ENCODE measurements at places on chromosomes 11 and 22.

DNA sequence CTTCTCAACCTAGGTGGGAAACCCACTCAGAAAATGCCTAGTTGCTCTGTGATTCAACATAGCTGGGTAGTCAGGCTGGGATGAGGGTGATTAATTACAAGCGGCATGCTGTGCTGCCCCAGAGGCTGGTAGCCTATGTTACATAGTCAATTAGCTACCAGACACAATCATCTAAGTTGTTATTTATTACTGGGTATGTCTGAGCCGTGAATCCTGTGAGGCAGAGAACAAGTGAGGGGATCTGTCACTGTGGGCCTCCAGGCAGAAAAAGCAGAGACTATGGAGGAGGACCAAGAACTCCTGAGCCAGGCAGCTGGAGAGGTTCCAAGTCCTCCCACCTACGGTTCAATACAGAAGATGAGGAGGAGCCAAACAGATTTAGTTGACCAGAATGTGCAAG, 186.6 kb upstream of the BDNF start:
- no peak for DNase-seq

DNA sequence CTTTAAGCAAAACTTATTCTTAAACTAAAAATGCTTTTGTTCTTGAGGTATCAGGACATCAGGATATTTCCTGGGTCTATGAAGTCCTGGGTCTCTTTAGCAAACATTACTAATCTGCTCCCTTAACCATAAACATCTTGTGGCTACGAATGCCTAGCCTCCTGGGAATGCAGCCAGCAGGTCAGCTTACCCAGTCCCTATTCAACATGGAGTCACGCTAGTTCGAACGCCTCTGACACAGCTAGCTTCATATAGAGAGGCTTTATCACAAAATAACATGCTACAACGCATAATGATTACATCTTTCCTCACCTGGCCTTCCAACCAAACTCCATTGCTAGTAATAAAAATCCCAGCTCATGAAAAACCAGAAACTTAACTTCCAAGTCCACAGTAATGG, 17.5 kb upstream of the FIBIN start:
- DNase-seq = no peak

- DNase-seq = no peak
These were observed 57.5 kb upstream of the PLET1 start for GRCh38 chr11:112318184-112318591.

GRCh38 chr11:17544181-17544622, at the start of gene USH1C:
Gene USH1C (minus strand): TSS chr11:17544416. CDS start chr11:17544307, 109 bp downstream.
- no peak for DNase-seq

- no peak for DNase-seq
These were observed 6.8 kb downstream of the SAC3D1 start for GRCh38 chr11:65047581-65048422.

DNA sequence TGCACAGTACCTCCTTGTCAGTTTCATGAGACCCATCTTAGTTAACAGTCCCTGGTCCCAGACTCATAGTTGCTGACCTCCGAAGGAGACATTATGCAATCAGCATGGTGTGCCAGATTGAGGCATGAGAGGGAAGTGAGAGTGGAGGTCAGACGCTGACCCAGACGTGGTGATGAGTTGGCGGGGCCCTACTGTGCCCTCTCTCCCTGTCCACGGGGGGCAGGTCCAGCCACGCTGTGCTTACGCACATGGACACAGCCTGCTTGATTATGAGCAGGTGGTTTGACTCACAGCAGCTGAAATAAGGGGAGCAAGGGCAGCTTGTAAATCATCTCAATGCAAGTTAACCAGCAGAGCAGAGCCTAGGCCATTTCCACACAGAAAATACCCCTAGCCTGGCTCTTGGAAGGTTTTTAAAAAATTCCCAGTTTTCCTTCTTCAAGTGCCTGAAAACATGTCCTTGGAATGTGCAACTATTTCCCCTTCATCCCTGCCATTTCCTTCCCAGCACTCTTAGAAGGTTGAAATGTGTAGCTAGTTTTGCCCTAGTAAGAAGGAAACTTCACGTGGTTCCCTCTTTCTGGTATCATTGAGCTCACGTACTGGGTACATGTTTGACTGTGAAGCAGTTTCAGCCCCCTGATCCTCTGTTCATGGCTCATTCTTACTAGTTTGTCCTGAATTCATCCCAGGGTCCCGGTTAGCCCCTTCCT, 122.6 kb upstream of the SORL1-AS1 start:
- DNase-seq = no peak

GRCh38 chr11:122141725-122142124, 25.7 kb upstream of the BLID start:
- DNase-seq = no peak

DNA sequence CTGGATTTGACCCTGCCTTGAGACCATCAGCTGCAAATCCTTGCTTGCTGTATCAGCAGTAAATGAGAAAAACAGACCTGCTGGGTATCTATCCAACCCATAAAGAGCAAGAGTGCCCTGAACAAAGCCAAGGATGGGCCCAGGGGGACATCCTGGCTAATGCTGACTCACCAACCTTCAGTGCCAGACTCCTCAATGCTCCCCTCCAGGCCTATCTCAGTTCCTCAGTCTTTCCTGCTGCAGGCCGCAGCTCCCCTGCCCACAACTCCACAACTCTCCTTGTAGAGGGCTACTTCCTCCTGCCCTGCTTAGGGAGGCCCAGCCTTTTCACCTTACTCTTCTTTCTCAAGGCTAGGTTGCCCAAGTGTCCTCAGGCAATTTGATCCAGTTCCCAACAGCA, 2.6 kb downstream of the LAMTOR1 start:
- no peak for DNase-seq

- no peak for DNase-seq
These were observed 17.6 kb downstream of the MED15 start for GRCh38 chr22:20525048-20525447.

GRCh38 chr22:34395370-34395769, 475.1 kb upstream of the LARGE1 start:
- DNase-seq = no peak

DNA sequence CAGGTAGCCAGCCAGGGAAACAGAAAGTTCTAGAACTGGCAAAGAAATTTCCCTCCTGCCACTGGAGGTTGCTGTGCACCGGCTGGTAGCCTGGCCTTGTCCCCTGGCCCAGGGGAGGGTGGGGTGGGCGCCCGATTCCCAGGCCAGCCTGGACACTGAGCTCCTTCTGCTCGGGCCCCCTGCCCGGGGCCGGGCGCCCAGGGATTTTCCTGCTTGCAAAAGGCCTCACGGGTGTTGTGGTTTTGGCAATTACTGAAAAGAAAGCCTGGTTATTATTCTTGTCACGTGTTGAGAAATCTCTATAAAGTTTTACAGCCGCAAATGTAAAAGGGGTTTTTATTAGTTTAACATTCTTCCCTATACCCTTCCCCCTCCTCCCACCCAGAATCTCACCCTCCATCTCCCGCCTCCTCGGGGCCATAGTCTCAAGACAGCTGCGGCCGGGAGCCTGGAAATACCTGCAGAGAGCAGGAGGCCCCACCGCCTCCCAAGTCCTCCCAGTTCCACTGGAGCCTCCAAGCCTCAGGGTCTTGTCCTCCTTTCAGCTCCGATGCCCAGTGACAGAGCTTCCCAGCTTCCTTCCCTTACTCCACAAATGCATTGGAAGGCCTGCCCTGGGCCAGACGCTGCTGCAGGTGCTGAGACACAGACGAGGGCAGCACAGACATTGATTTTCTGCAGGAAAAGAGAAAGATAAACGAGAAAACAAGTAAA, 1515.6 kb downstream of the TBC1D22A start:
- DNase-seq = no peak

- no peak for DNase-seq
These were observed 286.4 kb downstream of the CADM1 start for GRCh38 chr11:115217726-115218311.

DNA sequence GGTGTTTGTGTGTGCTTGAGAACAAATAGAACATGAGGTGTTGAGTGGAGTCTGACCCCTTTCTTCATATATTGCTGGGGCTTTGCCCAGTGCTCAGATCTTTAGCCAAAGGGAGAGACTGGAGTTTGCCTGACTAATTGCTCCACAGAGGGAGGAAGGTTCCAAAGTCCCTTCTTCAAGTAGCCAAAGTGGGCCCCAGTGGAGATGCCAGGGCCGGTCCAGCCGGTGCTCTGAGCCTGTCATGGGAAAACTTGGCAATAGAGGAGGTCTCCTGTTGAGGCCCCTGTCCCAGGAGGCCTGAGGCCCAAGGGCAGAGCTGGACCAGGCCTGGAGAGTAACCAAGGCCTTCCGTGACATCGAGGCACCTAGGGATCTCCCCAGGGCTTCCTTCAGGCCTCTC, 112.3 kb downstream of the DSCAML1 start:
- no peak for DNase-seq

- no peak for DNase-seq
These were observed 62.8 kb upstream of the PRDM11 start for GRCh38 chr11:45083544-45084087.
